Activated CD8-positive, alpha-beta memory T cell treated with anti-CD3 and anti-CD28 coated beads for 1 hour (primary cell): ENCODE measurements at places on chromosomes 7 and 10.

- no peak for DNase-seq
Measured at GRCh38 chr7:127946111-127946510, 85.1 kb downstream of the LRRC4 start.

DNA sequence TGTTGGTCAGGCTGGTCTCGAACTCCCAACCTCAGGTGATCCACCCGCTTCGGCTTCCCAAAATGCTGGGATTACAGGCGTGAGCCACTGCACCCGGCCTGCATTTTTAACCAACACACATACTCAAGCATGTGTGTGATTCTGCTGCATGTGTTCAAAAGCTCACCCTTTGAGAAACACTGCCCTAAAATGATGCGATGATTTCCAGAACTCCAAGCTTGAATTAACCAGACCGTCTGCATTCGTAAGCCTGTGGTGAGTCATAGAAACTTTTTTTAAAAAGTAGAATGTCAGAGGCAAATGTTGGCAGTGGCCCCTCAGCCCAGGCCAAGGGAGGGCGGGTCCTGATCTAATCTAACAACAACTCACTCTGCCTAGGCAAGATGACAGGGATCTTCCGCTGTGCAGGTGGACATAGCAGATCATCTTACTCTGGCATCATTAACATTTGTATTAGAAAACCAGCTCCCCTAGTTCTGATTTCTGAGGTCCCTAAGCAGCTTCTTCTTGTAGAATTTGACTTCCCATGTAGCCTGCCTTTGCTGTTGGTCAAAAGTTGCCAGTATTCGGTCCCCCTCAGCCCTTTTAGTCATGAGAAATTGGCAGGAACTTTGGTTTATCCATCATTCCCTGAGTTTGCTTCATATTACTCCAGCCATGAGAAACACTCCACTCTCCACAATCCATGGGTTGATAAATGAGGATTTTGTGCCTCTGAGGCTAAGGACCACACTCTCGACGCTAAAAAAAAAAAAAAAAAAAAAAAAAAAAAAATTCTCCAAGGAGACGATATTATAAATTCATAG lies 190.4 kb downstream of the SKIDA1 start:
- DNase-seq = no peak

GRCh38 chr7:151273651-151274390 lies 25.3 kb upstream of the SMARCD3 start:
- DNase-seq = no peak

GRCh38 chr10:124719213-124719851 lies 24.8 kb downstream of the FAM53B start:
- peak; percentile 53 for DNase-seq

DNA sequence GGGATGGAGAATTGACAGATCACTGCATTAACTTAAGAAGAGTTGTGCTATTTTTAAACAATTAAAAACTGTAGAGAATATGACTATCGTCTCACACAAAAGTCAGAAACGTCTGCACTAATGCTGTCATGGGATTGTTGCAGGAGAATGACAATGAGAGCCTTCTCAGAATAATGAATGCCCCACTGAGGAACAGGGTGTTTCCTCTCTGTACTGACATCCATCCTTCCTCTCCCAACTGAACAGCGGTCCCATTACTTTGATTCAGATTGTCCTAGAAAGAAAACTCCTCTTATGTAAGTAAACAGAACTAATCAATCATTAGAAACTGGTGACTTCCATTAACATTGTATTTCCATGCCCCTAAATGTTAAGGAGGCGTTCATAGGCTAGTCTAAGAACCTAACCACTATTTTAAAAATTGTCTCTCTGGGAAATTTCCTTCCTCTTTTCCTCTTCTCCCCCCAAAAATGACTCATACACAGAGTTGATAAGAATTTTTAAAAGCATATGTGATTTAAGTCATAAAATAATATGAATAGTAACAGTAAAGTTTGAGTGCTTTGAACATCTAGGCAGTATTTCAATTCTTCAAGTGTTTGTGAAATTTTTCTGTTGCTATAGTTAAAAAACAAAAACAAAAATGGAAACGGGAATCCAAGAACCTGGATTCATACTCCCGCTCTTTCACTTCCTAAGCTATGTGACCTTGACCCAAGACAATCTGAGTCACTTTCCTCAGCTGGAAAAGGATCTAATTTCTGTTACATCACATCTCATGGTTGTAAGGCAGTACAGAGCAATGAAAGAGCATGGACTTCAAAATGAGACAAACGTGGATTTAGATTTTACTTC lies 12.7 kb upstream of the MACC1 start:
- DNase-seq = no peak

DNA sequence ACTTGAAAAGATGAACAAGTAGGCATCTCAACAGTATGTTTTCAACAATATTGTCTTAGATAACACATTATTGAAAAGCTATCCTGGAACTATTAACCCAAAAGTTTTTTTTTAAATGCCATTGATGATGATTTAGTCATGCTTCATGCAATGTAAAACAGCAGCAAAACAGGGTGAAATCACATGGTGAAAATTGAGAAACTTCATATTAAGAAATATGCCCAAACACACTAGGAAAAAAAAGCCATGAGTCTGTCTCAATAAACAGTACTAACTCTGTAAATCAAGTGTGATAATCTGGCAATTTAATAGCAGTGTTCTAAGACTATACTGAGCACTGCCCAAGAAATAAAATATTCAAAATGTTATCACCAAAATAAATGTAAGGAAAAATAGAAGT lies 613.1 kb downstream of the KCNMA1 start:
- no peak for DNase-seq

GRCh38 chr7:92496876-92497275 lies 19.1 kb upstream of the ERVW-1 start:
- DNase-seq = no peak
